Keratinocyte (primary cell): ENCODE measurements at places on chromosomes 6 and 20. TPM values are rescaled to one million over a fixed set of nuclear protein-coding genes. Genes with fewer than 3 reads are reported as not detected.

DNA sequence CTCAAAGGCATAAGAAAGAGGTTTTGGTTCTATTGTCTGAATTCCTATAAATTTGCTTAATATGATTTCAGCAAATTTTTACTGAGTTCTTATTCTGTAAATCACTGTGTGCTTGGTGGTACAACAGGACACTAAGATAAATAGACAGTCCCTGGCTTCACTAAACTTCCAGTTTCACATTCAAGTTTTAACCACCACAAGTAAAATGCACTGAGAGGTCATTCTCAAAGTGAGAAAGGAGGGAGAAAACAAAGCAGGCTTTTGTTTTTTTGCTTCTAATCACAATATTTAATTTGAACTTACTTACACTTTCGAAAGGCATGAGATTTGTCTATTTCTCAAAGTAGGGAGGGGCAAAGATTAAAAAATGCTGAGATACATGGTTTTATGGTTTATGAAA, 445.7 kb downstream of the CDC5L start:
- no peaks in the 10 kb centered on the region for H3K4me1 ChIP-seq
- H3K36me3 ChIP-seq, result no peaks in the 10 kb centered on the region
- no peak for DNase-seq

- no peak overlapping the region for H3K27ac ChIP-seq
- H3K4me1 ChIP-seq, result peaks cover 36% of the 10 kb centered on the region
- H3K4me3 ChIP-seq, result no peak overlapping the region
- no peaks in the 10 kb centered on the region for H3K36me3 ChIP-seq
Observed at GRCh38 chr20:14707865-14708596, 370.6 kb upstream of the FLRT3 start.

DNA sequence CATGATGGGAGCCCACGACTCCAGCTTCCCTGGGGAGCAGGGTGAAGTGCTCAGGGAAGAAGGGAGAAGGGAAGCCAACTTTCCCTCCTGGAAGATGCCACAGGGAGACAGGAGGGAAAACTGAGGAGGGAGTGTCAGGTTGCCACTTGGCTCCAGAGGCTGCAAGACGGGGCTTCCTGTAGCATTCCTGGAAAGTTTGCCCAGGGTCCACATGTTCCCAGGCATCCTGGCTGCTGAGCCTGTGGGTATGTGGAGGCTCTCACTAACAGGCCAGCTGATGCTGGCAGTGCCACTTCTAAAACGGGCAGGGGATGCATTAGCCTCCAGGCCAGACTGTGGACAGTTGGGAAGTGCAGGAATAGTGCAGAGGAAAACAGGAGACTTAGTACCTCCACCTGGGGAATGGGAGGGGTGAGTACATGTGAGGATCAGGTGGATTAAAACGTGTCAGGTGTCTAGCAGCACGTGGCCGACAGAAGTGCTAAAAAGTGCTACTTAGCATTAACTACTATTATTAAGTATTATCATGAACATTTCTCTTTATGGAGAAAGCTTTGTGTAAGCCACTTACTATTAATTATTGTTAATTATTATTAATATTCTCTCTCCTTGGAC, 33.2 kb downstream of the BANF2 start:
- H3K4me3 ChIP-seq, result no peak overlapping the region
- no peaks in the 10 kb centered on the region for H3K36me3 ChIP-seq
- no peak for DNase-seq

DNA sequence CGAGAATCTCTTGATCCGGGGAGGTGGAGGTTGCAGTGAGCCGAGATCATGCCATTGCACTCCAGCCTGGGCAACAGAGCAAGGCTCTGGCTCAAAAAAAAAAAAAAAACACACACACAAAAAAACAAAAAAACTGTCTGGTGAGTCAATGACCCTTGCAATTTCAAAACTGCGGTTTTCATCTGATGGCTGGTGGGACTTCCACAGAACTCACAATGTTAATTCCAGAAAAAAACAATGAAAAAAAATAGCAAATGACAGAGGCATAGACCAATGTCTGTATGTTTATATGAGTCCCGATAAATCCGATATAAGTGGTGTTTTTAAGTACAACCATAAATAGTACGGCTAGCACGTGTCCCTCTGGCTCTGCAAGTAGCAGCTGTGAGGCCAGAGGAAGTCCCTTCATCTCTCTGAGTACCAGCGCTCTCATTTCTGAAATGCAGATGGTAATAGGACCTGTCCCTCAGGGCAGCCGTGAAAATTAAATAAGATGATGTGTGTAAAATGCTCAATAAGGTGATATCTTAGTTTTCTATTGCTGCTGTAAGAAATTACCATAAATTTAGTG, 21.9 kb upstream of the PTPN1 start:
- no peak overlapping the region for H3K27ac ChIP-seq
- H3K4me3 ChIP-seq, result no peak overlapping the region
- peaks cover 30% of the 10 kb centered on the region for H3K4me1 ChIP-seq
- DNase-seq, result no peak
- no peaks in the 10 kb centered on the region for H3K27me3 ChIP-seq

GRCh38 chr6:157822245-157823000, 623 bp upstream of the SNX9 start:
- H3K36me3 ChIP-seq, result no peaks in the 10 kb centered on the region
- no peak overlapping the region for H3K27ac ChIP-seq
- H3K27me3 ChIP-seq, result no peaks in the 10 kb centered on the region

WRNIP1 gene
- polyA plus RNA-seq, result 52.3 to 55.1 TPM (median 54.6 TPM) in 3 replicates

DNA sequence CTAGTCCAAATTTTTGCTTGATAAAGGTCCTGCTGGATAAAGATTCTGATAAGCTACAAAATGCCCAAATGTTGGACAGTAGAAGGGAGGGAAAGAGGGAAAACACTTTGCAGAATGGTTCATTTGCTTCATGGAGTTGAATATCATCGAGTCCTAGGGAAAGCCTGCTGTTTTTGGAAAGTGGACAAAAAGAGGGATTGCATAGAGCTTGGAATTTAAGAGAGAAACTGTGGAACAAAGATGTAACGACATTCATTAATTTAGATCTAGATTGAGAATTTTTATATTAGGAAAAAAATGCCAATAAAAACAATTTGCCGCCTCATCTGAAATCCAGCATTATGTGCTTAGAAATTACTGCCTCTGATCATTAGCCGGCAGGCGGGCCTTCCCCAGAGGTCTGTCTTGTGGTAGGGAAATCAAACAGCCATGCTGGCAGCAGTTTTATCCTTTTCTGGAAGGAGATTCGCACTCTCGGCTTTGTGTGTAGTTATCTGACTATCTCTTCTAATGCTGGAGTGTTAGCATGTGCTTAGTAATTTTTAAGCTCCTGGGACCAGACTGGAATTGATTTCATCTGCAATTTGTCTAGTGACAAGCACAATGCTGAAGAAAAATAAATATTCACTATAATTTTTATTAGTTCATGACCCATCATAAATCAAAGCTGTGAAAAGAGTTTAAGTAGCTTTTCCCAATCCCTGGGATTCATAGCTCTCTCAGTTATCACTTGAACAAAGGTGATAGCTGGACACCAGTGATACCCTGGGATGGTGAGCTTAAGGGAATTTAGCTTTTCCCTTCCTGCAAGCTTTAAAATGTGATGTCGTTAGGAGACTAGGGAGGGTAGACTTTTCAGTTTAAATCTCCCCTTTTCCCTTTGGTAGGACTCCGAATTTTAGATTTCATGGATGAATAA, 329.5 kb downstream of the PRL start:
- H3K27ac ChIP-seq, result no peak overlapping the region
- no peak overlapping the region for H3K4me3 ChIP-seq
- no peak for DNase-seq
- no peaks in the 10 kb centered on the region for H3K4me1 ChIP-seq
- H3K36me3 ChIP-seq, result no peaks in the 10 kb centered on the region

GRCh38 chr20:21681234-21681921, 24.1 kb upstream of the PAX1 start:
- DNase-seq, result no peak
- no peaks in the 10 kb centered on the region for H3K27me3 ChIP-seq
- H3K4me1 ChIP-seq, result no peaks in the 10 kb centered on the region
- no peak overlapping the region for H3K4me3 ChIP-seq
